ENCODE measurements at places on chromosomes 12 and 14. TPM values are rescaled to one million over a fixed set of nuclear protein-coding genes. Genes with fewer than 3 reads are reported as not detected.

Gene GYS2
- not detected for total RNA-seq

Gene NPAS3
- not detected for total RNA-seq

DNA sequence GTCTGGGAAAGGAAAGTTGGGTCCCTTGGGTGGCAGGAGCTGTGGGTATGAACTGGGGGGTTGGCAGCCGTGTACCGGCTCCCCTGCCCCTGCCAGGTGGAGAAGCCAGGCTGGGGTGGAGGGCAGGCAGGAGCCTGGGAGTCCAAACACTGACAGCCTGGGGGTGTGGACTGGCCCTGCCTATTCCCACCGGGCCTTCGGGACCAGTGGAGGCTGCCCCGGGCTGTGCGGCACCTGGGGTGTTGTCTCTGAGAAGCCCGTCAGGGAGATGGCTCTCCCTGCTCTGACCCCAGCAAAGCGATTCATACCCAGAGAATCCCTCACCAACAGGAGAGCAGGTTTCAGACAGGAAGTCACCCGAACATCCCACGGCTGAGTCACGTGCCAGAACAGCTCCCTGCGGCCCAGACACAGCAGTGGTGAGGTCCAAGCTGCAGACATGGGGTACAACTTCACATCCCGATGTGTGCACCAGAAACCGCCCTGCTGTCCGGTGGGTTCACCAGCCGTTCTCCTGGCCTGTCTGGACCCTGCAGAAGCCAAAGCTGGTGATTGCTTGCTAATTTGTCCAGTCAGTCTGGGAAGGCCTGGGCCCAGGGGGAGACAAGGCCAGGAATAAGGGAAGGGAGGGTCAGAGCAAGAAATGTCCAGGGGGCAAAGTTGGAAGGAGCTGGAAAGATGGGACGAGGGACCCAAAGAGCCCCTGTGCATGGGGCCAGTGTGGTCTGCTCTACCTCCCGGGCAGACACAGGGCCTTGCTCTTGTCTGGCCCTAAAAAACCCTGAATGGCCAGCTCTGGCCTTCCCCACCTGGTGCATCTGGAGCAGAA is 2.1 kb upstream of the GPR132 start:
- H3K27me3 ChIP-seq = no peaks in the 10 kb centered on the region
- peak; percentile 67 for DNase-seq
- no peaks in the 10 kb centered on the region for H3K36me3 ChIP-seq
- no peak overlapping the region for H3K4me3 ChIP-seq
- H3K4me1 ChIP-seq = peaks cover 11% of the 10 kb centered on the region

DNA sequence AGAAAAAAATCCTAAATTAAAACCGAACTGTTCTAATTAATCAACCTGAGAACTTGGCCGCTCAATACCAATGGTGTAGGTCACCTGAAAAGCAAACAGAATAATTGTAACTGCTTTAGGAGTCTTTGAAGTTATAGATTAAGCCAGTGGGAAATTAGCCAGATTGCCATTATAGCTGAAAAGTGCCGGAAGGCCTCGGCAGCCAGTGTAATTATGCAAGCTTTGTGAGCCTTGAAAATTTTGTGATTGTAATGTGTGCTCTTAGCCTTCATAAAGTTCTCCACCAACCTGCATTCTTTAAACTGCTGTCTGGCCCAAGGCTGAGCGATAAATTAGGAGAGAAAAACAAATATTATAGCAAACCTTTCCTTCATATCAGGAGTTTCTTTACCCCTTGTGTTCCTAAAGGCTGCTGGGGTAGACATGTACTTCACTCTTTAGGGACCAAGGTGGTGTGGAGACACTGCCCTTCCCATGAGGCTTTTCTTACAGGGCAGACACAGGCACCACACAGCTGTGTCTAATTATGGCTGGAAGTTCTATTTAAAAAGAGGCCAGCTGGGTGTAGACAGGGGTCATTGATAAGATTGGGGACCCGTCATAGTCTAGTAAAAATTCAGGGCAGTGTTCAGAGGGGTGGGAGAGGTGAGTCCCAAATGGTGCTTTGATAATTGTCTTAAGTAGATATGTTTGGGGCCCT is 991.2 kb downstream of the FLRT2 start:
- no peak overlapping the region for H3K27ac ChIP-seq
- H3K27me3 ChIP-seq = no peaks in the 10 kb centered on the region
- DNase-seq = no peak
- no peaks in the 10 kb centered on the region for H3K36me3 ChIP-seq
